ENCODE measurements at places on chromosomes 5 and 9. TPM values are rescaled to one million over a fixed set of nuclear protein-coding genes. Genes with fewer than 3 reads are reported as not detected.

The PCDHB12 gene
- 0.56 TPM for total RNA-seq

The TAF9 gene
- 53.7 TPM for total RNA-seq

- no peaks in the 10 kb centered on the region for H3K36me3 ChIP-seq
- no peak for DNase-seq
- no peaks in the 10 kb centered on the region for H3K27me3 ChIP-seq
- no peak overlapping the region for H3K4me3 ChIP-seq
- H3K4me1 ChIP-seq: no peaks in the 10 kb centered on the region
These were observed 128.3 kb upstream of the MOCS2 start for GRCh38 chr5:53237876-53238275.

DNA sequence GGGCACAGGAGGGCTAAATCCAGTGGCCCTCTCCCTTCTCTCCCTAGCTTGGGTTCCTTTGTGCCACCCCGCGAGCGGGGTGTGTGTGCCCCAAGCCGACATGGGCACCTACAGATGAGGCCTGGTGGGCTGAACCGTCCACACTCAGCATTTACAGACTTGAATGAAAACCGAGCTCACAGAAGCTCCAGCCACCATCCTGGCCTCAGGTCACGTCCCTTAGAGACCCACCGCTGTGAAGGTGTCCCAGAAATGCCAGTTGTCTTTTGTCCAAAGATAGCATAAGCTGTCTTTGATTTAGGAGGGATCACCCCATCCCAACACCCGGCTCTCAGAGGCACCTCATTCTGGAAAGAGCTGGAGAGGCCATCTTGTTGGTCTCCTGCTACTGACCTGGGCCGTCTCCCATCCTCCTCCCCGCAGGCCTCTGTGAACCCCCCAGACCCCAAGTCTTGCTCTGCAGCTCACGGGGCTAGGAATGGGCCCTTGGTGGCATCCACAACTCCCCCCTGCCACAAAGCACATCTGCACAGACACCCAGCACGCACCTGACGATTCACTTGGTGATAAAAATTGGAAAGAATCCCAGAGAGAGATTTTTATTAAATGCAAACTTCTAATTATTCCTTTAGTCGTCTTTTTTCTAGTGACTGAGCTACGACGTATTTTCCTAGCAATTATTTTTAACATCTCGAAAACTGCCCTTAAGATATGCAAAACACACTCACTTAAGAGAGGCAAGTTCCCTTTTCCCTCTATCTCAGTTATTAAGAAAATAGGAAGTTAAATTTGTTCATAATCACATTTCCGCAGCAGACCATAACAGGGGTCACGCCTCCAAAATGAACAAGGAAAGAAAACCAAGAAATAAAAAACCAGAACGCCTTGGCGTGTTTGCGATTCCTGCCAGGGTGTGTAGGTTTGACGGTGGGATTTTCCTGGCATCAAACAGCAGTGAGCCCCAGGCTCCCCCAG lies 80.5 kb upstream of the LMX1B start:
- no peak overlapping the region for H3K27ac ChIP-seq
- no peak for DNase-seq
- no peaks in the 10 kb centered on the region for H3K4me1 ChIP-seq
- no peaks in the 10 kb centered on the region for H3K36me3 ChIP-seq
